Naive thymus-derived CD4-positive, alpha-beta T cell (primary cell): ENCODE measurements at places on chromosomes 2 and 18. TPM values are rescaled to one million over a fixed set of nuclear protein-coding genes. Genes with fewer than 3 reads are reported as not detected.

ASB18 gene
- not detected for polyA plus RNA-seq

WNT10A gene
- 0.61 TPM for polyA plus RNA-seq

ZAP70 gene
- polyA plus RNA-seq: 105 TPM

SPEG gene
- polyA plus RNA-seq: 0.26 TPM

CDK15 gene
- polyA plus RNA-seq: not detected

ATP9B gene
- 26.1 TPM for polyA plus RNA-seq

THSD7B gene
- polyA plus RNA-seq: not detected

MAP2 gene
- 0.45 TPM for polyA plus RNA-seq

TUBA3E gene
- polyA plus RNA-seq: not detected

TUBA4B gene
- polyA plus RNA-seq: not detected

TLX2 gene
- not detected for polyA plus RNA-seq

IGFBP5 gene
- polyA plus RNA-seq: not detected

AKAIN1 gene
- not detected for polyA plus RNA-seq

PSD4 gene
- polyA plus RNA-seq: 50.4 TPM

GRB14 gene
- not detected for polyA plus RNA-seq

PID1 gene
- not detected for polyA plus RNA-seq

REG3G gene
- not detected for polyA plus RNA-seq

DCDC2C gene
- not detected for polyA plus RNA-seq

KCTD1 gene
- 0.19 TPM for polyA plus RNA-seq

LAMA1 gene
- not detected for polyA plus RNA-seq

CXXC1 gene
- 78.3 TPM for polyA plus RNA-seq

ZSCAN30 gene
- 5.5 TPM for polyA plus RNA-seq

CAPN14 gene
- polyA plus RNA-seq: 0.16 TPM

SLC38A11 gene
- not detected for polyA plus RNA-seq

UCN gene
- 0.35 TPM for polyA plus RNA-seq

PKDCC gene
- not detected for polyA plus RNA-seq

SLC25A12 gene
- 11.9 TPM for polyA plus RNA-seq

SERPINB13 gene
- not detected for polyA plus RNA-seq

CROCC2 gene
- polyA plus RNA-seq: not detected

TTC32 gene
- polyA plus RNA-seq: 25.9 TPM

RNU2-63P gene
- 12.4 TPM for polyA plus RNA-seq

OBSL1 gene
- polyA plus RNA-seq: not detected

LYPD6B gene
- polyA plus RNA-seq: not detected

RNF152 gene
- polyA plus RNA-seq: not detected

PSTPIP2 gene
- polyA plus RNA-seq: 13.5 TPM

SPC25 gene
- polyA plus RNA-seq: not detected
